SK-N-SH treated with all-trans-retinoic acid at 6 μM for 48 hours (cell line): ENCODE measurements at places on chromosomes 11 and 22.

GRCh38 chr11:16814410-16815046 lies 76.1 kb downstream of the C11orf58 start:
- no peak for ATAC-seq

DNA sequence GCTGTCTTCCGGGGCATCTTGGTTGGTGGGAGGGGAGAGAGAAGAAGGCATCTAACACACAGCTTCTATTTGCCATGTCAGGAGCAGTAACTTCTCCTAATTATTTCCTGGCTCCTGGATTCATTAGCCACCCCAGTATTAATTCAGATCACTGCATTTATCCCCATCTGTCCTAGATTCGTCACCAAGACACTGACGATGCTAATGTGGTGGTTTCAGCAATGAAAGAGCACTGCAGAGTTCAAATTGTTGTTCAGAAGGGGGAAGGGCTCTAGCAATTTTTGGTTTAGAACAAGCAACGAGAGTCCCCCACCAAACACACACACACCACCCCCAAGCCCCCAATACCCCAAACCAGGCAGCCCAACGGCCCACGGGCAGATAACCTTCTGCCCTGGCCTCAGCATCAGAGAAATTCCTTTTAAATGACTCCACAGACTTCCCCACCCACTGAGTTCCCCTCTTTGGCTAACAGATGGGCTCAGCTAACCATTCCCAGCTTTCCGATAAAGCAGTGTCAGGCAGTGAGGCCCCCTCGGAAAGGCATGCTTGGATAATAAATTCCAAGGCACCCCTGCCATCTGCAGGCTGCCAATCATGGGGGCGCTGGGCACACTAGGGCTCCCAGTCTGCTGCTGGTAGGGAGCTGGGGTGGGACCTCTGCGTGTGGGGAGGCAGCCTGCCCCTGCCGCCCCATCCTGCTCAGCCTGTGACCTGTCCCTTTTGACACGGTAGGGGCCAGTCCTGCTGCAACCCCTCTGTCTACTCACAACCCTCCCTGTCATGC lies 453.5 kb downstream of the MIAT start:
- peak; percentile 35; the same call in 2 of the 3 replicates for ATAC-seq

DNA sequence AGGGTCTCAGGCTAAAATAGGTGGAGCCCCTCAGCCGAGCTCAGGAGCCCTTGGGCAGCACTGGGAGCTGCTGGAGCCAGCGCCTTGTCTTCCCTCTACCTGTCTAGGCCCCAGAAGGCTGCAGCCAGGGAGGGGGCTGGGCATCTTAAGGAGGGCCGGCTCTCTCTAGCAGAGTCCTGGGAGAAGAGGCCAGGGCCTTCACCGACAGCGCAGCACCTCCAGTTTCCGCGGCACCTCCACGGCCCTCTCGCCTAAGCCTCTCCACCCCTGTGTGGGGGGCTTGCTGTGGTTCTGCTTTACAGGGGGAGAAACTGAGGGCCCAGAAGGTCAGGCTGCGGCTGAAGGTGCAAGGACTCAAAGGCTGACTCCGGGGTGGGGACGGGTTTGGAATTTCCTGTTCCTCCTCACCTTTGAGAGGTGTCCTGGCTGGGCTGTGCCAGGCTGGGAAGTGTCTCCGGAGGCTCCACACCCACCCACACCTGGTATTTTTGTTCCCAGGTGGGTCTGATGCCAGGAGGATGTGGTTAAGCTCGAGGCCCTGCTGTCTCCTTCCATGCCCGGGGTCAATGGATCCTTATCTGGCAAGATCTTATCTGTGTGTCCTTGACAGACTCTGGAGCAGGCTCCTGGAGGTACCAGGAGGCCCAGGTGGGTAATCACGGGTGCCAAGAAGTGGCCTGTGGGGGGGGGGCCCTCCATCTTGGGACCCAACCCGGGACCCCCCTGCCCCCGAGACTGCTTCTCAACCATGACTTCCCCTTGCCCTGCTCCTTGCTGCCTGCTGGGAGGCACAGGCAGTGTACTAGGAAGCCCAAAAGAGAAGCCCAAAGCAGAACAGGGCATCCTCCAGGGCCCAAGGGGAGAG lies 95.3 kb upstream of the FGF3 start:
- no peak for ATAC-seq

- ATAC-seq: peak; percentile 18; the same call in 2 of the 3 replicates
Measured at GRCh38 chr11:120532082-120532831, 20.7 kb downstream of the GRIK4 start.

DNA sequence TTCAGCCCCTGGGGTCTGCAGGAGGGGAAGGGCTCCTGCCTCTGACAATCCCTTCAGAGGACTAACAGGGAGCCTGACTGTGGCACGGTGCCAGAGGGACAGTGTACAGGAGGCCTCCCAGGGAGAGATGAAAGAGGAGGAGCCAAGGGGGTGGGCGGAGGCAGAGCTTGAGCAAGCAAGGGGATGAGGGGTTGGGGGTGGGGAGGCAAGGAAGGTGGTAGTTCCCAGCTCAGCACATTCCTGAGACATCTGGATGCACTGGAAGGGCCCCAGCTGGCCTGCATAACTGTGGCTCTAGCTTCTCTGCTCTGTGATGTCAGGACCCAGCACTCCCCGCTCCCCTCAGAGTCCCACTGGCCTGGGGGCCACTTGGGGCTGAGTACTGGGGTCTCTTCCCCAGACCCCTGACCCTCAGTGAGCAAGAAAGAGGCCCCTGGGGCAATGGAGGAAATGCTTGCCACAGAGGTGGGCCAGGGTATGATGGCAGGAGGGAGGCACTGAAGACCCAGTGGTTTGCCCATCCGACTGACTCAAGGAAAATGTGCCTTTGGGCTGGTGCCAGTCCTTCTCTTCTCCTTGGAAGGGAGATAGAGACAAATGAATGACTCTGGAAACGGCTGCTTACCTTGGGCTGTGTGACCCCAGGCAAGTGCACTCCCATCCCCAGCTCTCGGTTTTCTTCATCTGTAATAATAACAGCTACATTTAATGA lies 13.3 kb downstream of the CREB3L1 start:
- peak; percentile 35 for ATAC-seq

GRCh38 chr22:27799015-27799826 lies 2.3 kb downstream of the MN1 start:
- no peak for ATAC-seq

- ATAC-seq: peak; percentile 31; the same call in 1 of the 3 replicates
Measured at GRCh38 chr11:78253797-78254196, 65.1 kb downstream of the USP35 start.

GRCh38 chr11:14042686-14043465 lies 80.4 kb downstream of the SPON1 start:
- ATAC-seq: no peak

GRCh38 chr22:37607010-37607934 lies 1.4 kb upstream of the GGA1 start:
- ATAC-seq: peak; percentile 34
